ENCODE measurements at places on chromosomes 5 and 9.

- no peak for DNase-seq
Measured at GRCh38 chr5:154291917-154292316, 101.4 kb downstream of the GALNT10 start.

DNA sequence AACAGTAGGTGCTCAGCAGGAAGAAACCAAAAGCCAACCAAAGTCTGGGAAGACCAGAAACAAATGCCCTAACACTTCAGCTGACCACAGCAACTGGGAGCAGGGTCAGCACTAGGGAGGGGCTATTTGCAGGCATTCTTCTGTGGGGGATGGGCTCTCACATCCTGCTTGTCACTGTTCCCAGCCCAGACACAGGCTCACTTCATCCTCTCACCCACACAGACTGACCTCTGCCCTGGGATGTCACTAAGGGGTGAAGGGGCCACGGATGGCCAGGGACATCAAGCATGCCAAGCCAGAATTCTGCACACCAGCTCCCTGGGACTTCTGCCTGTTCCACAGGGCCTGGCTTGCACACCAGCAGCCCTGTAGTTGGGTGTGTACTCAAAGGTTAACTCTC lies 28.7 kb downstream of the GFRA3 start:
- DNase-seq: no peak

DNA sequence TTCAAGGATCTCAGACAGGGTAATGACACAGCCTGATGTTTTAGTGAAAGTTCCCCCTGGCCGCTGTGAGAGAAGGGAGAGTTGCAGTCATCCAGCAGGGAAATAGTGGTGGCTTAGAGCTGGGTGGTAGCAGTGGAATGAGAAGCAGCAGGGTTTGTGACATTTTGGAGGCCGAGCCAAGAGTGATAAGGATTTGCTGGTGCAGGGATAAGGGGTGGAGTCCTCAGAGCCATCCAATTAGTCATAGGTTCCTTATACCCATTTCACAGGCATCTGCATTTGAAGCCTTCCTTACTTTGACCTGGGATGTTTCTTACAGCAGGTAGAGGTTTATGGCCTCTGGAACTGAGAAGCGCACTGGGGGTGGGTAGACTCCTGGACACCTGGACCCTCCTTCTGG lies 12.8 kb downstream of the JADE2 start:
- DNase-seq: no peak

DNA sequence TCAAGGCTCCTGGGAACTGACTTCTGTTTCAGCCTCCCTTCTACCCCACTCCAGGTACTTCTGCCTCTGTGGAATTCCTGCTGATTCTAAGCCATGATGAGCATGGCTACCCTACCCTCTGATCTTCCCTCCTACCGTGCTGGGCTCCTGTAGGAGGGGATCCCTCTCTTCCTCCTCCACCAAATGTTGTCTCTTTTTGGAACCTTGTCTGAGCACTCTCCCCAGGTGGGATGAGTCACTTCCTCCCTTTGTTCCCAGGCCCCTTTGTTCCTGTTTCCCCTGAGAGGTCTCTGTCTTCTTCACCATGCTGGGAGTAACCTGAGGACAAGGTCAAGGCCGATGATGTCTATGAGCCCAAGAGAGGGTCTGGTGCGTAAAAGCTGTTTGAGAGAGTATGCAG lies 213.2 kb downstream of the GABBR2 start:
- no peak for DNase-seq

DNA sequence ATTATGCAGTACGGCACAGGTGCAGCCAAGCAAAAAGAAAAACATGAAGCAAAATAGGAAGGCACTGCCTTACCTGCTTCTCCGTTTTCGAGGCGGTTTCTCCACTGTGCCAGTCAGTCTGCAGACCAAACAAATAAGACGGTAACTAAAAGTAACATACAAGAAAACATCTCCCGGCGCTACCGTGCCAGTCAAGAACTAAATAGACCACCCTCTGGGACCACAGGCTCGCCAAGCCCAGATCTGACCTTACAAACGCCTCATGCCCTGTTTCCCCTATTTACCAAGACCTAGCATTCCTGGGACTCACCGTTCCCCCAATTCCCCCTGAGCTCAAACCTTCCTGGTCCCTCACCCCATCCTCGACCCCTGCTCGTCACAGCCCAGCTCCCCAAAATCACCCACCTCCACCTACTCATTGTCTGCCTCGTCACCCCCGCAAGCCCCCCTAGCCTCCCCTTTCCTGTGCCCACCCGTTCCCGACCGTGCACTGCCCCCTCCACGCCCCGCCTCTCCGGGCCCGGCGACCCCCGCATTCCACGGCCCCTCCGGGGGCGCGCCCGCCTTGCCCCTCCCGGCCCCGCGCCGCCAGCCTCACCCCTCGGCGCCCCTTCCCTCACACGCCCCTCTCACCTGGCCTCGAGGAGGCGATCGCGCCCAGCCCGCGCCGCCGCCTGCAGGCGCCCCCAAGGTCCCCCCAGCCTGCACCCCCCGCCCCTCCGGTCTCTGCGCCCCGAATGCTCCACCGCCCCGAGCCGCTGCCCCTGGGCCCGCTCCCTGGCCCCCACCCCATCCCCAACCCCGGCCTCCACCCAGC lies 560 bp downstream of the SCAI start:
- no peak for DNase-seq

DNA sequence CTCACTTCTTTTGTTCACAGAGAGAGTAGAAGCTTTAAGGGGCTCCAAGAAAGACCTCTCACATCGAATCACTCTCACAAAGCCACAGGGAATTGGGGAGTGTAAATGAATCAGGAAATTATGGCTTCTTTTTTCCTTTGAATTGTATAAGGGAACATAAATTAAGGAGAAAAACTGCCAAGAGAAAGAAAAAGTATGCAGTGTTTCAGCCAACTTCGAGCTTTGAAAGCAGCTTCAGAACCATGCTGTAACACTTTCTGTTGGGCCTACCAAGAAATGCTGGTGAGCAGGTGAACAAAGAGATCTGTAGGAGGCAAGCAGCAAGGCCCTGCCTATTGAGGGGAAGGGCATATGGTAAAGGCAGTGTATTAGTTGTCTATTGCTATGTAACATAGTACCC lies 33.4 kb upstream of the CTNNA1 start:
- no peak for DNase-seq

DNA sequence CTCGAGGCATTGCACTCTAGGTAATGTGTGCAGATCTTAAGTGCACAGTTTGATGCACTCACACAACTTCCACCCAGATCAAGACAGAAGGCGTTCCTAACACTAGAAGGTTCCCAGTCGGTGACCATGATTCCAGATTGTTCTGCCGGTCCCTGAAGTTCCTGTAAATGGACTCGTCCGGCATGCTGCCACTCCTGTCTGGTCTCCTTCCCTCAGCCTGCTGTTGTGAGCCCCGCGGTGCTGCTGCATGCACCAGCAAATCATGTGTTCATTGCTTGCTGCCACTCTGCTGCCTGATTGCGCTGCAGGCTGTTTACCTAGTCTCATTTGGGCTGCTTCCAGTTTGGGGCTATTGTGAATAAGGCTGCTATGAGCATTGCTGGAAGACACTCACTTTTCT lies 11.5 kb downstream of the STKLD1 start:
- no peak for DNase-seq

DNA sequence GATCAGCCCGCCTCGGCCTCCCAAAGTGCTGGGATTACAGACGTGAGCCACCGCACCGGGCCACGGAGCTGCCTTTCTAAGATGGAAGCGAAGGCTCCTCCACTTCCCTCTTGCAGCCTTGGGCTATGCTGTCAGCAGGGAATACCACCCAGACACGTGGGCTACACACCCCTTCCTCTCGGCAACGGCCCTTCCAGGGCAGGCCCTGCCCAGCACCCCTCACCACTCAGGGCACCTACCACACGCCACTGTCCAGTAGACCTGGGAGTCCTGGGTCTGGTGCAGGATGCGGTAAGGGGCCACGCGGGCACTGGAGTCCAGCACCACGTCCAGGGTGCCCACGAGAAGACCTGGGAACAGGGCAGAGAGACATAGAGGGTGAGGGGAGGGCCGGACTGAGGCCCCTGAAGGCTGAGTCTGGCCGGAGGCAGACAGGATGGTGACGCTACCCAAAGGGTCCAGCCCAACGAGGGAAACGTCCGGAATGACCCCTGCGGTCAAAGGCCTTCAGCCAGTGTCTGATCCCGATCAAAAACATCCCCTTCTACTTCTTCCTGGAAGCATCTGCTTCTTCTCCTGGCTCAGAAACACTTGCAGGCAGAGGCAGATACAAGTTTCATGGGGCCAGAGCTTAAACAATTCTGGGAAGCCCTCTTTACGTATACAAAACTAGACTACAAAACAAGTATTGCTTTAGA lies 3.1 kb downstream of the TBC1D9B start:
- DNase-seq: no peak

DNA sequence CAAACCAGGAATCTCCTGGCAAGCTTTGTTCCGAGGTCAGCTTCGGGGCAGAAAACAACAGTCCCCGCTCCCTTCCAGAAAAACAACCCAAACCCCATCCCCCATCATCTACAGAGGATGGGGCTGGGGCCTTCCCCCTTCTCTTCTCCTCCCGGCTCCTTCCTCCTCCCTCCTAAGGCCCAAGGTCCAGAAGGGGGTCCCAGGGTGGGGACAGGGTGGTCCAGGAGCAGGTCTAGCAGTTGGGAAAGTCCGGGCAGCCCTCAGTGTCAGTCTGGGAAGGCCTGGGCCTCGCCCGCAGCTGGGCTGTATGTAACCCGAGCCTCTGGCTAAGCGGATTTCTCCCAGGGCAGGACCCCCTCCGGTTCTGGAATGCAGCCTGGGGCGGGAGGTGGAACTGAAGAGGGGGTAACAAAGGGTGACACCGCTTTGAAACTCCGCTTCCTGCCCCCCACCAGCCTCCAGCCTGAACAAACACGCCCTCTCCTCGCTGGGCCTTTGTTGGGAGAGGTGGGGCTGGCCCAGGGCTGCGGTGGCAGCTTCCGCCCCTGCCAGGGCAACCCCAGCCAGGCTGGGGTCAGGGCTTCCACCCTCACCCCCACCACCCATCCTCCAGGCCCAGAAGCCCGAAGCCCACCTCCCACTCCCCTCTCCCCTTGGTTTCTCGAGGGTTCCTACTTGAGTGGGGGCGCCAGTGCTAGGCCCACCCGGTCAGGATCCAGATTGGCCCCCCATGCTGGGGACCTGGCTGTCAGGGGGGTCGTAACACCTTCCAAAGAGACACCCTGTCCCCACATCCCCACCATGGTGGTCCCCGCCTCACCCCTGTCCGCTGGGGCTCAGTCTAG lies 63.5 kb downstream of the C9orf50 start:
- peak; percentile 68 for DNase-seq

DNA sequence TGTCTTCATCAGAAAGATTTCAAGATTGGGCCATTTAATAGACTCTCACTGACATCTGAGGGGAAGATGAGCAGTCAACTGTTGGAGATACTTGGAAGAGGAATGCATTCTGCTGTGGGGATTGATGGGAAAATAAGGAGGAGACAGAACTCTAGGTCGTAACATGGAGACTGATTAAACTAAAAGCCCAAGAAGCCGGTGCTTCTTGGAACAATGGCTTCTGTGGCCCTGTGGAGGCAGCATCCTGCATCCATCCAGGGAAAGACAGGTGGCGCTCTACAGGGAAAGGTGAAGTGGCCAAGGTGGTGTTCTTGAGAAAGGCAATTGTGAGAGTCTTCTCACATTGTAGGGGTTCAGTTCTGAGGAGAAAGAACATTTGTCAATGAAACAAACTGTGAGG lies 31.3 kb downstream of the ZFAND5 start:
- DNase-seq: no peak

DNA sequence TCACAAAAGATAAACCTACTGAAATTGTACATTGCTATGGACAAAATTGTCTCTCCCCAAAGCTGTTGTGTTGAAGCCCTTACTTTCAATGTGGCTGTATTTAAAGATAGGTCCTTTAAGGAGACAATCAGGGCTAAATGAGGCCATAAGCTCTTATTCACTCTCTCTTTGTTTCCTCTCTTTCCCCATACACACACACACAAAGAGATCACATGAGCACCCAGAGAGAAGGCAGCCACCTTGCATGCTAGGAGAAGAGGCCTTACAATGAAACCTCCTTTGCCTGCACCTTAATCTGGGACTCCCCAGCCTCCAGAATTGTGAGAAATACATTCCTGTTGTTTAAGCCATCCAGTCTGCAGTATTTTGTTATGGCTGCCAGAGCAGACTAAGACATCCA lies 1295.6 kb upstream of the CDH6 start:
- no peak for DNase-seq

DNA sequence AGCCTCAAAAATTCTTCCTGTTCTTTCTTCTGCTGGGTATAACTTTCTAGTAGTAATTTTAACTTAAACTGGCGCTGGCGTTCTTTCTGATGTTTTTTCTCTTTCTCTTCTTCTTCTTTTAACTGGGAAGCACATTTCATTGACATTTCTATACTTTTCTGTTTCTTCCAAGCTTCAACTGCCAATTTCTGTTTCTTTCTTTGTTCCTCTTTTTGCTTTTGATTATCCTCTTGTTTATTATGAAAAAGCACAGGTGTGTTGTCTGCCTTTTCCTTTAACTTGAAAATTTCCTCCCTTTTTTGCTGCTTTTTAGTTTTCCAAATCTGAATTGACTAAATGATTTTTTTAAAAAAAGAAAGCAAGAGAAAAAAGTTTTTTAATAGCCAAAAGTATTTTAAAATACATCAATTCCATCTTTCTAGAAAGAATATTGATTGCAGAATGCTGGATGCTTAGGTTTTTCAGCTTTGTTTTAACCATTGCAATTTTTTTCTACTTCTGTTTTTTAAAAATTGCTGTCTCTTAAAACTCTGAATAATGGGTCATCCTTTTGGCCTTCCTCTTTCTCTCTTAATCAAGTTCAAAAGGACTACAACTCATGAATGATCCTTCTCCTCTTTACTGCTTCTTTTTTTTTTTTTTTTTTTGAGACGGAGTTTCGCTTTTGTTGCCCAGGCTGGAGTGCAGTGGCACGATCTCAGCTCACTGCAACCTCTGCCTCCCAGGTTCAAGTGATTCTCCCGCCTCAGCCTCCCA lies 8.8 kb upstream of the PGGT1B start:
- no peak for DNase-seq

GRCh38 chr5:114327474-114327873 lies 34.4 kb upstream of the KCNN2 start:
- no peak for DNase-seq

- DNase-seq: no peak
Measured at GRCh38 chr5:116343961-116344360, 230.7 kb downstream of the SEMA6A start.

DNA sequence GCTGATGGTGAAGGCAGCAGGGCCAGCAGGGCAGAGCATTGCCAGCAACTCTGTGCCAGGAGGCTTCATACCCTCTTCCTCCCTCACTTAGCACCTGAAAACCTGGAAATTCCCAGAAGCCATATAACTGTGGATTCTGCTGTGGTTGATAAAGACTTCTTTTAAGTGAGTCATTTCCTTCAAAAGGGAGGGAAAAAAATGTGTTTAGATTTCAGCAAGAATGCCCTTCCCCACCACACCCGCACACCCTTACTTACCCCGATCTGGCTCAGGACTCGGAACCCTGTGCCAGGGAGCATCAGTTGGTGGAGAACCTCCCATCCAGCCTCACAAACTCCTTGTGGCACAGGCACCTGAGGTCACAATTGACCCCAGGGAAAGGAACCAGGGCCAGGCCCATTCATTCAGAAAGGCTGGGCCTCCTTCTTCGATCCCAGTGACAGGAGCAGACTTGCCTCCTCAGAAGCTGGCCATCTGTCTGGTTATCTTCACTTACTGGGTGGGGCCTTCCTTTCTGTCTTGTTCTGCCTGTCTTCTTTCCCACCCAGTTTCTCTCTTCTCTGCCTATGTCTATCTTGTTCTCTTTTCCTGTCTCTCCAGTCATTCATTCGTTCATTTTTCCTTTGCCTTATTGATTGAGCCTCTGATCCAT lies 62.6 kb downstream of the PLAC8L1 start:
- DNase-seq: peak; percentile 20

All from fibroblast of skin of left quadriceps (primary cell).